ENCODE measurements at places on chromosomes 3 and 15.

DNA sequence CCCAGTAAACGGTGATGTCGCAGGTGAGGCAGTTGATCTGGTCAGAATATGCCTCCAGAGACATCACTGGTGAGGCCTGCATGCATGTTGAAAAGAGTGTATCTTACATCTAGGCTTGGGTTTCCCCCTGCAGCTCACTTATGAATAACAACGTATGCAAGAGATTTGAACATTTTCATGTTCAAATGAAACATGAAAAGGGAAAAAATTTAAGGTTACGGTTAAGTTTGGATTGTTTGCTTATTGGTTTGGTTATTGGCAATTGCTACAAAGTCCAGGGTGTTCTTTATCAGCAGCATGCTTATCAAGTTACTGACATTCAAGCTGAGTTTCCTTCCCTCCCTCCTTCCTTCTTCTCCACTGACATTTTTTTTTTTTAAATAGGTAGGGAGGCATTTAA, 123.2 kb downstream of the IGF1R start:
- no peak for DNase-seq

DNA sequence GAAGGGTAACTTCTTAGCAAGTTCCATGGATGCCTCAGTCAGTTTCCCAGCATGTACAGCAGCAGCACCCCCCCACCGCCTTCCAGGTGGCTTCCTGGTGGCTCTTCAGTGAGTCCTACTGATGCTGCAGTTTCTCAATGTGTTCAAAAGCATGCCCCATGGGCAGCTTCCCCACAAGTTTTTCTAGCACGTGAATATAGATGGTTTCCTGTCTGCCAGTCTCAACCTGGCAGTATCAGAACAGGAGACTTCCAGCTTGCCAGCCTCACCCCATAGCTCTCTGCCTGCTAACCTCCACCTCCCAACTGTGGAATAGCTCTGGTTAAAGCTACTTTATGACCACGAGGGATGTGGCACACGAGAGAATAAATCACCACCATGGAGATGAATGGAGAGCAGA, 188.3 kb upstream of the SLCO3A1 start:
- DNase-seq = no peak

DNA sequence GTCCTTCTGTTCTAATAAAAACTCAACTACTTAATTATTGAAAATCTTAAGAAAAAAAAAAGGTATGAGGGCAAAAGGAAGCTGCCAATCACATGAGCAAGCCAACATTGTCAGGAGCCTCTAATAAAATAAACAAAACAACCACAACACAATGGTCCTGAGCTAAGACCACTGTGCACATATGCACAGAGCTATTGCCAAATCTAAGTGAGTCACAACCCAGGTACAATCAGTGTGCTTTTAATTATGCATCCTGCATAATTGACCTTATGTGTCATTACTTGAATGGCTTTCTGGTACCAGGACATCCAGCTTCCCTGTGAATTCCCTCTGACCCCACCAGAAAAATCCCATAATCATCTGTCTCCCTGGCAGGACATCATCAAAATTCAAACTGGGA, 639.8 kb downstream of the MAGI1 start:
- no peak for DNase-seq

GRCh38 chr15:85543741-85544155, 163.3 kb downstream of the AKAP13 start:
- peak; percentile 5 for DNase-seq

- no peak for DNase-seq
Measured at GRCh38 chr3:9403463-9403862, 6.0 kb downstream of the SETD5 start.

GRCh38 chr3:23760325-23760724, 45.4 kb upstream of the UBE2E1 start:
- no peak for DNase-seq

- no peak for DNase-seq
Measured at GRCh38 chr3:156341332-156341731, 213.6 kb downstream of the SSR3 start.

DNA sequence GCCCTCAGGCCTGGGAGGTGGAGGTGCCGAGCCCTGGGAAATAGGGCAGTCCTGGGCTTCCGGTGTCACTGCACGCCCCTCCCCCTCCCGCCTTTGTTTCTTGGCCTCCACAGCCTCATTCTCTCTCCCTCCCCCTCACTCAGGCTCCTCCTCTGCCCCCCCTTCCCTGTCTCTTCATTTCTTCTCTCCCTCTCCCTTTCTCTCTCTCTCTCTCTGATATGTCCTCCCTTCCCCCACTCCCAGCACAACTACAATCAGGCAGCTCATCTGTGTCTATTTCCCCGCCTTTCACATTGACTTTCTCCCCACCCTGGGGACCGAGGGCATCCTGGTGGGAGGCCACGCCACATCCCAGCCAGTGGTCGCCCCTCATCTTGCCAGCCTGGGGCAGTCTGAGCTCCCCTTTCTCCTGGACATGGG, 40.2 kb downstream of the IDH2 start:
- DNase-seq = peak; percentile 35

DNA sequence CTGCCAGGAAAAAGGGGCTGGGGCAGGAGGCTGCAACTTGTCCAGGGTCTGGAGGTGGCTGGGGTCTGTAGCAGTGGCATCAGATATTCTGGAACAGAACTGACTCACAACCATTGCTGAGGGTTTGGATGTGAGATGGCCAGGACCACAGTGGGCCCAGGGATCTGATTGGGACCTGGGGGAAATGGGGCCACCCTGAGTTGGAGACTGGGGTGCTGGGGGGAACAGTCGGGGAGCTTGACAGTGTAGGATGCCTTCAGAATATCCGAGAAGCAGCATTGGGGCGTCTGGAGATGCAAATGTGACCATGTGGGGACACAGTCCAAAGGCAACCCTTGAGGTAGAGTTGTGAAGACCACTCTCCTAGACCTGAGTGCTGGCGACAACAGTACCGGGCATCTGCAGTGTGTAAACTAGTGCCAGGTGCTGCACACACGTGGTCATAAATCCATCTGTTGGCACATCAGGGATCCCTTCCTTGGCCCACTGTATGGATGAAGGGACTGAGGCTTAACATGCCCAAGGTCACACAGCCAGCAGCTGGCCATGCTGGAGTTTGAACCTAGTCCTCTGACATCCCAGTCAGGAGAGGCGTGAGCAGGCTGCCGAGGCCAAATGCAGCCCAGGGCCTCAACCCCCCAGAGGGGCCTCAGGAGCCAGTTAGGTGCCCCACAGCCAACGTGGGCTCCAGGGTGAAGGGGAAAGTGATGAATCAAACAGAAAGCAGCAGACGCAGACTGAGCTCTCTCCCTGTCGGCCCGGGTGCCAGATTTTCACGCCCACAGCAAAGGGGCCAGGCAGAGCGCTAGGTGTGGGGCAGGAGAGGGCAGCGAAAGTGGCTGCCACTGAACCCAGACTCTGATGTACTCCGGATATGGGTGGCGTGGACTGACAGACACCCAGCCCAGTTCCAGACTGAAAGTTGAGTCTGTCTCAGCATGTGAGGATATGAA, 18.8 kb downstream of the HEMK1 start:
- peak; percentile 76 for DNase-seq

DNA sequence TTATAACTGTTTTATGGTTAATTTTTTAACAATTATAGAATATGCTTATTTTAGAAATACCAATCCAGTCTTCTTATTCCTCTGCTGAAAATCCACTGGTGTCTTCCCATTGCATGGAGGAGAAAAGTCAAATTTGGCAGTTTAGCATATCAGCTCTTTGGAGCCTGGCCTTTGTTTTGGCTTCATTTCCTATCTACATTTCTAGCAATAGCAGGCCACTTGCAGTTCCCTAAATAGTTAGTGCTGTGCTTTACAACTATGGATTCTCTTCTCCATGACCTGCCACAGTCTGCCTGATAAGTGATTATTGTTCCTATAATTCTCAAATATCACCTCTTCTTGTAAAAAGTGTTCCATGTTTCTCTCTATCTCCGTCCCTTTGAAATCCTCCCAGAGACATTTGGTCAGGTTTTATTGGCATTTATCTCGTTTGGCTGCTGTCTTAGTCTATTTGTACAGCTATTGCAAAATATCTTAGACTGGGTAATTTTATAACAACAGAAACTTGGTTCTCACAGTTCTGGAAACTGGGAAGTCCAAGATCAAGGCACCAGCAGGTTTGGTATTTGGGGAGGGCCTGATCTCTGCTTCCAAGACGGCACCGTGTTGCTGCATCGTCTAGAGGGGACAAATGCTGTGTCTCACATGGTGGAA, 8.2 kb upstream of the SEC22A start:
- DNase-seq = no peak

GRCh38 chr3:186988806-186989205, 58.5 kb downstream of the ST6GAL1 start:
- no peak for DNase-seq

DNA sequence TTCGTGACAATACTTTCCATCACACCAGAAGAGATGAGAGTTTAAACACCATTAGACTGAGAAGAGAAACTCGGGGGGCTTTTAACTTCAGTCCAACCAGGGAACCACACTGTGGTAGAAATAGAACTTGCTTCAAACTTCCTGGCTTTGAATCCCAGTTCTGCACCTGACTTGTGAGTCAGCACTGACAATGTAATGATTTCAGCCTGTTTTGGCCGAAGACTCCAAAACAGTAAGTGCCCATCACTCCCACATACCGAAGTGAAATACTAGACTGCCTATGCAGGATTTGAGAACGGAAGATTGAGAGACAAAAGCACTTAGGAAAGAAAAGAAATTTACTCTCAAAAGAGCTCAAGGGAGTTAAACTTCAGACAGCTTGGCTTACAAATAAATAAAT, 27.0 kb downstream of the C2CD4B start:
- DNase-seq = no peak

DNA sequence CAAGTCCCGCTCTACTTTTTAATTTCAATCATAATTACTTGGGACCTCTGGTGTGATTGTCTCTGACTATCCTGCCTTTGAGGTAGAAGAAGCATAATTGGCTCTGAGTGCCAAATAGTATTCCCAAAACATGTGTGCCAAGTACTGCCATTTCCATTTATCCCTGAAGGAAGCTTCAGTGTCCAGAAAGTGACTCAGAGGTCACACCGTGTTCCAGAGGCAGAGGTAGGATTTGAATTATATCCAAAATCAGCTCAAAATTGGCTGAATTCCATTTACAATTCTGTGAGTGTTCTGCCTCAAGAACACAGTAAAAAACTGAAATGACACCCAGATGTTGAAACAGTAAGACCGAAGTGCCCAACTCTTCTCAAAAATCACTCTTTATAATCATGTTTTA, 255.3 kb downstream of the RSL24D1 start:
- DNase-seq = no peak
